ENCODE measurements at places on chromosomes 3 and 15.

GRCh38 chr15:90889736-90890456 is 5.6 kb downstream of the FES start:
- DNase-seq: no peak

DNA sequence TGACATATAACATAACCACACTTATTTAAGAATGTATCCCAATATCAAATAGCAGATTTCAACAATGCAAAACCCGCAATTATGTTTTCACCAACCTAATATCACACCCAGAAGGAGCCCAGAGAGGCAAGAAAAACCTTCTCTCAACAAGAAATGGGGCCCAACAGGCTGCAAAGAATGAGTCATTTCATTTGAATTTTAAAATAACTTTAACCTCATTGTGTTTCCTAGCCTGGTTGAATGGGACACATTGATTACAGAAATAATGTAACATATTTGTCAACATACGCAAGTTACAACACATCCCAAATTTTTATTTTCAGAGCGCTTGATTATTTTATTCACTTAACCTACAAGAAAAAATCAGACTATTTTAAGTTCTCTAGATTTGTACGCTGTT is 365.1 kb upstream of the SLCO3A1 start:
- DNase-seq: no peak

- DNase-seq: peak; percentile 51
These were observed 1.9 kb upstream of the VWA5B2 start for GRCh38 chr3:184227481-184227935.

DNA sequence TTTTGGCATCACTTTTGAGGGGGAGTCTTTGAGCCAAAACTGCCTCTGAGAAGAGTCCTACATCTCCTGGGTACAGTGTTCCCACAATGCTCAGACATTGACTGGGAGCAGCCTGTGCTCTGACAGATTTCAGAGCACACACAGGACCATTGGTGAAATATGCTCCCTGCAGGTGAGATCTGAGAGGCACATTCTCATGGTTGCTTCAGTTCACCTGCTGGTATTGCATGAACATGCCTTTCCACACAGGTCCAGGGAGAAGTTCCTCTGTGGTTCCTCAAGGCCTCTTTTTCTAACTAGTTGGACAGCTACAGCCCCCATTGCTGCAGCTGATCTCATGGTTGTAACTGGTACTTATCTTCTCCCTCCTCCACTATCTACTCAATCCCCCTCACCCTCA is 37.0 kb downstream of the FOXL2 start:
- DNase-seq: no peak

- DNase-seq: no peak
These were observed 401.0 kb upstream of the TBL1XR1 start for GRCh38 chr3:177598097-177598833.

DNA sequence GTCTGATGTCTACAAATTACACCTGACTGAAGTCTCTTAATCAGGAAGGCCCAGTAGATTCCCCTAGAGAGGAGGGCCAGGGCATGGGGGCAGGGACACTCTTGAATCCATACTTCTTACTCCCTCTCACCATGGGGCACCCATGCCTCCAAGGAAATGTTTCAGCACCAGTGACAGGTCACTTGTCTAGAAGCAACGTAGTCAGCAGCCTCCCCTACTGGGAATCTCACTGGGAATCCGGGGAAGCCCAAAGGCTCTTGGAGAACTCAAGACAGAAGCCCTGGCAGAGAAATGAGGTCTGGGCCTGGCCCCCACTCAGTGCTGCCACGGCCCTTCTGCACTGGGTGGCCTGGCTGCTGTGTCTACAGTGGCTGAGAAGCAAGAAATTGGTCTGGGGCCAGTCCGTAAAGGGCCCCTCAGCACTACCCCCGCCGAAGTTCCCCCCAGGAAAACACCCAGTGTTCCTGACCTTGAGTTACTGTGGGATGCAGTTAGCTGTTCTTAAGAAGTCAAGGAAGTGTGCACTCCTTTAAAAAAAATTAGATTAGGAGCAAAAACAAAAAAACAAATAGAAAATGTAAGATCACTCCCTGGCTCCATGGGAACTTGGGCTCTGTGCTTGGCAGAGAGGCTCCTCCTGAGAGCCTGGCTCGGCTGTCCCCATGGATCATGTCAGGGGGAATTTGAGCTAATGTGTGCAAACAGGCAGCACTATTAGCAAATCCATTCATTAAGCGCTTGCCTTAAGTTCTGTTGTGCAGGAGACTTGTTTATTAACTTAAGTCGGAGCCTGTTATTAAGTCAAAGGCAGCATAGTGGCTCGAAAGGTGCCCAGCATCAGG is 5.4 kb upstream of the LINGO1 start:
- no peak for DNase-seq

DNA sequence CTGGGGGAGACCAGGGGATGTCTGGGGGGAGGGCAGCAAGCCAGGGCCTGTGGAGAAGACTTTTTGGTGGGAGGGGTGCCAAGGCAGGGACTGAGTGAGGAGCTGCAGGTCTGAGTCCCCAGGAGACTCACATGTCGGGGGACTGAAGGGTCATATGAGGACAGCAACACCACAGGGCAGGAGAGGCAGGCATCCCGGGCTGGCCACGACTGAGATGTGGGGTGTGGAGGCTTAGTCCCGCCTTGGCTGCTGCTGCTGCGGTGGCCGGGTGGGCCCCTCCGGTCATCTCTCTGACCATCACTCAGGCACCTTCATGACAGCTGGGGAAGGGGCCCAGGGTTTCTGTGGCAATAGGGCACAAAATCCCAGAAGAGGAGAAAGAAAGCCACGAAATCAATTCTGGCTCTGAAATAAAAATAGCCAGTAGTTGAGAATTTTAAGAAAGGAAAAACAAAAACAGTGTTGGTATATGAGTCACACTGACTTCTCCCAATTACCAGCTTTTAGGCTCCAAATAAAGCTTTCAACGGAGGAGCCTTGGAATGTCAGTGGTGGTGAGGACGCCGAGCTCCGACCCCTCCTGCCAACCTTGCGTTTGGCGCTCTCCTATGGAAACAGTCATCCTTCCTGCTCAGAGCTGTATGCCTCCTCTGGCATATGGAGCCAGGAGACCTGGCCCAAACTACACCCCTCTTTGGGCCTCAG is 52.9 kb upstream of the ITGA11 start:
- DNase-seq: no peak

DNA sequence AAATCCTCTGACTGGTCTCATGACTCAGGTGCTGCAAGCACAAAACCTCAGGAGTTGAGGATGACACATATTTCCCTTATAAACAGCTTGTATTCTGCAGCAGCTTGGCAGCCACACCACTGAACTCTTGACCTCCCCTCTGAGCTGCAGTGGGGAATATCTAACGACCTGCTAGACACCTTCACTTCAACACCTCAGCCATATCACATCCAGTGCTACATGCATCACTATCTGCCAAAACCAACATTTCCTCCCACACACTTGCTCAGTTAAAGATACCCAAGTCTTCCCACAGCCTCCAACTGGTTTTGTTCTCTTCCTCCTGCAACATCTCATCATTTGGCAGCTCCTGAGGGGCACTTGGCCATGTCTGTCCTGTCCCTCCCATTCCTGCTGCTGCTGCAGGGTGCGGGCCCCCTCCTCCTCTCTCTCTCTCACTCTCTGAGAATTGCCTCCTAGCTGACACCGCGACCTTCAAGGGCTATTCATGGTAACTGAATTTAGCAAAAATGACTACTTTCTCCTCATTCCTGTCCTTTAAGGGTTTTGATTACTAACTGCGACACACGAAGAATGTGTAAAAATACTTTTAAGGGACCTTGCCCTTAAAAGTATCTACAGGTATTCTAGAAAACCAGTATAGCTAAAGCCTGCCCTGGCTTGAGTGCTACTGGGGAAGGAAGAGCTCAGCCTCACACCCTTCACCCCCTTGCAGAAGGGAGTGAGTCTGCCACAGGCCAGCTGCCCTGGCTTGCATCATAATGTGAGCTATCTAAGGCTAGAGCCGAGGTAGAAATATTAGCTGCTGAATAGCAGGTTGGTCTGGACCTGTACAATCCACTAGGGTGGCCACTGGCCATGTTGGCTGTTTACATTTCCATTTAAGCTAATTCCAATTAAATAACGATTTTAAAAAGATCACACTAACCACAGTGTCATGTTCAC is 5.0 kb upstream of the CCR9 start:
- DNase-seq: no peak

DNA sequence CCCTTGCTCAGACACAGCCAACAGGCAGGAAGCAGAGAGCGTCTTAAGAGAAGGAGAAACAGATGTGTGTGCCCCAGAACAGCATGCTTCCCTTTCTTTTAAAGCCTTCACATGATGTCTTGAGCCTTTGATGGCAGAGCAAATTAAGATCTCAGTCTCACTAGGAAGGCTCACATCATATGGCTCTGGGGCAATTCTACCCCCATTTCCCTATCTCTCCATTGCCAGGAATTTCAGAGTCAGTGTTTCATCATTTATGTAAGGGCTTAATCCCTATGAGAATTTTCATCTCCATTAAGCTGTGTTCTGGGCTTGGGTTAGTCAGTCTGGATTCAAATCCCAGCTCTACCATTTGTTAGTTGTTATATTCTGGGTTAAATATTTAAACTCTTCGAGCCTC is 41.4 kb upstream of the GLCE start:
- no peak for DNase-seq

GRCh38 chr15:65246026-65246714 is 34.9 kb upstream of the CILP start:
- no peak for DNase-seq
